IPS DF 6.9 (cell line): ENCODE measurements at places on chromosomes 2 and 18.

GRCh38 chr2:190843890-190844699 lies 36.5 kb upstream of the GLS start:
- no peak for DNase-seq

DNA sequence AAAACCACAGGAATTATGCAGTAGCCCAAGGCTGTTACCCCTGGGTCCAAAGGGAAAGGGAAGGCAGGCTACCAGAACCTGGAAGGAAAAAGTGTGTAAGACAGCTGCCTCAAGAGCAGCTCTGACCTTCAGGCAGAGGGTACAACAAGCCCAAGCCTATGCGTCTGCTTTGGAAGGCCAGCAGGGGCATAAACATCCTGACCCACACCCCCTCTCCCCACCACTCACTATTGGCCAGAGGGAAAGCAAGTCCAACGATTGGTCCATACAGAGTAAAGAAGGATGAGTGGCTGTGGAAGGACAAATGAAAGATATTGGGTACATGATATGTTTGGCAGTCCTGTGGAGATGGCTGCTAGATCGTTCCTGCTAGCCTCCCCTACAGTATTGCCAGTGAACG lies 227.6 kb upstream of the HNRNPA3 start:
- no peak for DNase-seq

DNA sequence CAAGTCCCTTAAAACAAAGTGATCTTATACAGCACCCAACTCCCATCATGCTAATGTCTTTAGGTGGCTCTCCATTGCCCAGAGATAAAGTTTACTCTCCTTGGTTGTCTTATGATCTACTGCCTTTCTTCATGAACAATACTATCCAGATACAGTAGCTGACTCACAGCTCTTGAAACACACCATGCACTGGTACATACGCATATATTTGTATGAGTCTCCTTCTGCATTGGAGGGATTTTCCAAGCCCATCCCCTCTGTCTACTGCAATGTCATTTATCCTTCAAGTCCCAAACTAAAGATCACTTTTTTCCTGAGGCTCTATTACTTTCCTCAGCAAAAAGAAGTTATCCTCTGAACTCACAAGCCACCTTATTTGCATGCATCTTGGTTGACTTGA lies 84.7 kb upstream of the LRATD1 start:
- DNase-seq = no peak

DNA sequence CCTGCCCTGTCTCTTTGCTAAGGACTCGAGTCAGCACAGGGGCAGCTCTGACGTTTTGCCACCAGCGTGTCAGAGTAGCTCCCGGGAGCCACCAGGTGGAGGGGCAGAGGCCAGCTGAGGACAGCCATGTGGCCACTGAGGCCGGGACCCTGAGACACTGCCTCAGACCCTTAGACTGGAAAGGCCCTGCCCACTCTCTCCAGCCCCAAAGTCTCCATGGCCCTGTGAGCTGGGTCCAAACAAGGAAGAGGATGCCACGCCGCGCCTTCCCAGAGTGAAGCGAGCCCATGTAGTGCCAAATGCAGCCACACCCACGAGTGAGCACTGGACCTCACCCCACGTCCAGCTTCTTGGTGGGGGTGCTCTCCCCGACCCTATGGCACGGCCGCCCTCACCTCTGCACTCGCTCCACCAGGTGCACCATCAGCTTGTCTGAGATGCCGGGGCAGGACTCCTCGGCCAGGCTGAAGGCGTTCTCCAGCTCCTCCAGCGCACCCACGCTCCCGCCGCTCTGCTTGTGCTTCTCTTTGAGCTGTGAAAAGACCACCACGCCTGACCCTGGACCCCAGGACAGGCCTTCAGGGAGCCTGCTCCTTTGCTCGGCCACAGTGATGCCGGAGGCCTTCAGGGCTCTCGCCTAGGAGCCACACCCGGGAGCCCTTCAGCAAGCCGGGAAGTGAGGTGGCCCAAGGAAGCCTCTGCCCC lies 12.2 kb downstream of the STK25 start:
- DNase-seq = no peak

DNA sequence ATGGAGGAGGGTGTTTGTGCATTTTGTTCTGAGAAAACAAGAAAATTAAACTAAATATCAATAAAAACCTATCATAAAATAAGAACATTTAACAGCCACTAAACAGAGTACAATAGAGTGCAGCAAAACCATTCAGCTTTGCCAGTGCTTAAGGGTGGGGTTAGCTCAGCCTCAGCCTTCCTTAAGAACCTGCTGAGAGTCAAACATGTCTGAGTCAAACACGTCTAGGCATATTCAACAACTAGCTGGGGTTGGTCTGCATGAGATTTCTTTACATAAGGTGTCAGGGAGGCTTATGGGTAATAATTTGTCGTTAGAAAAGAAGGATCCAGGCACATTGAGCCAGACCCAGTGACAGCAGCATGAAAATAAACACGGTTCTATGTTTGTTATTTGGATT lies 298.2 kb downstream of the SP3 start:
- no peak for DNase-seq

- no peak for DNase-seq
Measured at GRCh38 chr2:127562936-127563335, 27.5 kb downstream of the MYO7B start.

- DNase-seq = no peak
Measured at GRCh38 chr2:150109028-150109427, 378.4 kb downstream of the RND3 start.

DNA sequence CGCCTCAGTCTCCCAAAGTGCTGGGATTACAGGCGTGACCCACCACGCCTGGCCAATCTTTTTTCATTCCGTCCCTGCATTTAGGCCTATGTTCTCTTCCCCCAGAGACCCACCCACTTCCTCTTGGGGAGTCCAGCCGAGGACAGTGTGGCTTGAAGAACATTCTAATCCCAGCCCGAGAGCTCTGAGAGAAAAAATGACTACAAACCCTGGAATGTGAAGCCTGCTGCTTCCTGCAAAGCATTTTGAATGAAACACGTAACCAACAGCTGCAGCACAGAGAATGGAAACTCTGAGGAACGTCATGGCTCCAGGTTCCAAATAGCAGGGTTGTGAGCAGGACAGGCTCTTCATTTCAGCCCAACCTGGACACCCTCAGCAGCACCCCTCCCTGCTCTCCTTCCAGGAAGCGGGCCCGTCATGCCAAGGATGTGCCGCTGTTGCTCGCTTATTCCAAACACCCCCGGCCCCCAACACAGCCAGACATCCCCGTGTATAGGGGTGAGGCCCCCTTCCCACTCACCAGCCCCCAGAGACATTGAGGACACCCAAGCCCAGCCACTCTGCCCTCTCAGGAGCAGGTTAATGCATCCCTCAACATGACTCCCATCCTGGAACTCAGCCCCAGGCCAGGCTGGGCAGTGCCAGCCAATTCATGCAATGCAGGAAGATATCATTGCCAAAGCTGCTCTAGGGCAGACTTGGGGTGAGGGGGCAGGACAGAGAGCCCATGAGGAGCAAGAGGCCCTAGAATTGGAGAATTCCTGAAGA lies 139.8 kb downstream of the ZFP36L2 start:
- DNase-seq = no peak

- no peak for DNase-seq
Measured at GRCh38 chr2:190219186-190219585, 100.4 kb downstream of the HIBCH start.

- DNase-seq = no peak
Measured at GRCh38 chr18:59061914-59062642, 77.6 kb upstream of the SEC11C start.

DNA sequence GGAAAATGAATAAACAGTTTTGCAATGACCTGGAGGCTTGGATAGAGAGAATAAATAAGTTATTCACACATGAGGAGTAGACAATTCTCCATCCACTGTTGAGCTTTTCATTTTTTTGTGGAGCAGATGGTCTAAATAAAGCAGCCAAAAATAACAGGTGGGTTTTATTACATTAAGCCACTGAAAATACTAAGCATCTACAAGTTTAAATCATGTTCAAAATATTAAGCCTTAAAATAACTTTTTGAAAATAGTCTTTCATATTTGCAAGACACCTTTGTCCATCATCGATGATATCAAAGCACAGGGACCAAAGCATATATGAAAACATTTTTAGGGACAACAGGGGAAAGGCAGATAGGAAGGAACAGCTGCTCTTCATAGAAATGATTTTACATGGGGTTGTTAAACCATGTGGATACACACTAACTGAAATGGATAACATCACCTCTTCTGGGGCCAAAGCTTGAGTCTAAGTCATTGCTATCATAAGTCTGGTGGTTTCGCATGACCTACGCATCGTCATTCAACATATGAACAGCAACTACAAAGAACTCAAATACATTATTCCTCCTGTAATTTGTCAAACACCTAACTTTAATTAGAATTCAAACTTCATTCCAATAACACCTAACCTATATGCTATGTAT lies 197.6 kb upstream of the CHST9 start:
- DNase-seq = no peak

GRCh38 chr2:203583084-203583695 lies 48.1 kb upstream of the RAPH1 start:
- no peak for DNase-seq

- DNase-seq = no peak
Measured at GRCh38 chr2:129763190-129763846, 216.1 kb upstream of the RAB6C start.

DNA sequence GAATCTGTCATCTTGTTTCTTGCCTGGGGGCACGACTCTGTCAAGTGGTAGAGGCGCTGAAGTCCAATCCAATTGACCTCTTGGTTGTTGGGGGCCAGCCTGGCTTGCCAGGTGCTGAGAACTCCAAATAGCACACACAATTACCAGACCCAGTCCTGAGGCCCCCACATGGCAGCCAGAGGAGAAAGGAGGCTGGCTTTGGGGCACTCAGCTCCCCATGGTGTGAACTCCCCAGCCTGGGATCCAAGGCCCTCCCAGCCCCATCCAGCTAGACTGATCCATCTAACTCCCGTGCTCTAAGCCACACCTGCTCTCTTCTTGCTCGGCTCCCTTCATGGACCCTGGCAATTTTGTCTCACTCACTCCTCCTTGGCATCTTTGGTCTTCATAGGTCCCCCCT lies 170.0 kb downstream of the CELF4 start:
- no peak for DNase-seq

GRCh38 chr18:49360582-49360981 lies 99.9 kb downstream of the DYM start:
- no peak for DNase-seq

DNA sequence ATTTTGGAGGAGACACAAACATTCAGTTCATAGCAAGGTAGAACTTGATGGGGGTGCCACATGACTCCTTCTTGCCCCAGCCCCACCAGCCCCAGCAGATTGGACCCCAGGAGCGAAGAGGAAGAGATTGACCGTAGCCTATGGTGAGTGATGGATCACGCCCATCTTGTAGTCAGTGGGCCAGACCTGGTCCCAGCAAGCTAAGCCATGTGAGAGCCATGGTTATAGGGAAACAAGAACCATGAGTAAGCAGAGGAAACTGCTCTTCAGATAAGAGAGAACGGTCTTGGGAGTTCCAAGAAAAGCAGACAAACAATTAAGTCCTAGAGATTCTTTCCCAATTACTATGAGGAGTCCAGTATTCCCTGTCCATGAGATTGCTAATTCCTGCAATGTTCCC lies 4.6 kb upstream of the TCF4 start:
- no peak for DNase-seq

DNA sequence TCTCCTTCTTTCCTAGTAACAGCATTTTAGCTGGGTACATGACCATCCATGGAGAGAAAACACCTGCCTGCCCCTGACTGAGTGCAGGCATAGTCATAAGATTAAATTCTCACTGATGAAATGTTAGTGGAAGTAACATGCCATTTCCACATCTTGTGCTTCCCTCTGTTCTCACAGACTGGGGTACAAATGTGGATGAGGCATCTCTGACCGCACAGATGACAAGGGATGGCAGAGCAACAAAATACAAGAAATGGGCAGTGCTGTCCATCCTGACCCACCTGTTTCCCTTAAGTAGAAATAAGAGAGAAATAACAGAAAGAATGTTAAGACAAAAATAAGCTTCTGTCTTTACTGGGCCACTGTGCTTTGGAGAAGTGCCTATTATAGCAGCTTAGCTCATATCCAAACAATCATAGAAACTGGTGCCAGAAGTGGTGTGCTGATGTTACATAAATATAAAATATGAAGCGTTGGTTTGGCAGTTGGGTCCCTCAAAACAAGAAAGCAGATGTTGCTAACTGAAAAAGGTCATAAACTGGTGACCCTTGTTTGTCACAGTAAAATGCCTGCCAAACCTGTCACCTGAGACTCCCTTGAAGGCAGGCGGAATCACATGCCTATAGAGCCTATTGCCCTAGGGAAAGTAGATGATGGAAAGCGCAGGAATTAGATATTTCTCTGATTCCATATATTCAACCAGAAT lies 72.4 kb upstream of the CCDC150 start:
- DNase-seq = no peak

DNA sequence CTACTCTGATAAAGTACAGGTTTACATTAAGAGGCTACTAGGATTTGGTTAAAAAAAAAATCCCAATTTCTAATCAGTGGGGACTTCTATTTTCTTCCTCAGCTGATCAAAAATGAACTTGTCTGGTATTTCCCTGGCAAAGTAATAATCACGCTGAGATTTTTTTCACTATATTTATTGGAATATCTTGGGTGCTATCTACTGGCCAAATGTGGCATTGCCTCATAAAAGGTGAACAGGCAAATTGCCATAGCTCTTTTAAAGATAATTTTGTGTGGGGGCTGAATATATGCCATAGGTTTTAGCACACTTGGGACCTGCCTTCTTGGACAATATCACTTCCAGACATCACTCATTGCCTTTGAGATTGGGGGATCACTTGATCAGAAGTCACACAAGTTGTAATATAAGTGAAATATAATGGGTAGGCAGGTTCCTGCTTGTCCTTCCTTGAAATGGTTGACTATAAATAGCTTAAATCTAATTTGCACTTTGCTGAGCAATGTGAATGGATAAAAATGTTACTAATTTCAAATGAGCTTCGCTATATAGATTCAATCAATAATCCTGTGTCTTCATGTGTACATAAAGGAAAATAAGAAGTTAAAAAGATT lies 7.0 kb upstream of the NXPH2 start:
- no peak for DNase-seq

DNA sequence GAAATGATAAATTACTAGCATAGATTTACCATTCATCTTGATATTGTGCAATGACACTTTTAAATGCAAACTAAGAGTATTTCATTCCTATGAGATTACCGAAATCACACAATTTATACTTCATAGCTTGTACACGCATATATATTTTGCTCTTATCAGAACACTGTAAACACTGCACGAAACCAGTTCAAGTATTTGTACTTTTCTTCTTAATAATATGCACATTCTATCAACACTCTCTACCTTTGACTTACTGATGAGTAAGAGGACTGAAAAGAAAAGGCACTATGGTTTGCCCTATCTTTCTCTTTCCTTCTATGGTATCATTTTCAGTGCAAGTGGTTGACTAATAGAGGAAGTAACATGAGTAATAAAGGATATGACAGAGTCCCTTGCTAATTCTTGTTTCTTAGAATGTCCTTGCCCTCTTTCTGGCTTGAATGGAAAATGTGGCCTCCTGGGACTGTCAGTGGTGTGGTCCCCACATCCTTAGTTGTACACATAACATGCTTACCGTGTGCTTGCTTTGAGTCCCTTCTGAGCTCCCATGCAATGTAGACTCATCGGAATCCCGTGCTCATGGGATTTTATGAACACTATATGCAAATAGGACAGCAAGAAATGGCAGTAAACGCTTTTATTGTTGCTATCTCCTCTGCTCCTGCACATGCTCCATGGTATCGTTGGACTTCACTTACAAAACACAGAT lies 363.5 kb upstream of the TNP1 start:
- DNase-seq = no peak

GRCh38 chr2:27954221-27954673 lies 63.7 kb downstream of the BABAM2 start:
- DNase-seq = no peak

GRCh38 chr2:125224188-125224587 lies 1199.1 kb downstream of the CNTNAP5 start:
- DNase-seq = no peak
